Peyer's patch (tissue), 4 donors: ENCODE measurements at places on chromosomes 6 and 20. TPM values are rescaled to one million over a fixed set of nuclear protein-coding genes. Genes with fewer than 3 reads are reported as not detected.

Gene RIPOR2
- total RNA-seq: 3.7 TPM

Gene GRM4
- total RNA-seq: not detected

Gene DSTN
- 111 TPM for total RNA-seq

Gene FRK
- 24.6 TPM for total RNA-seq

Gene CAPN11
- 0.67 TPM for total RNA-seq

Gene TCF15
- not detected for total RNA-seq

Gene FRS3
- 6.3 TPM for total RNA-seq

Gene PRSS35
- not detected for total RNA-seq

Gene ANGPT4
- 0.27 TPM for total RNA-seq

GRCh38 chr6:22880686-22881433 is 311.5 kb downstream of the HDGFL1 start:
- DNase-seq: no peak

- DNase-seq: no peak
These were observed 389.3 kb downstream of the HDGFL1 start for GRCh38 chr6:22958677-22959076.

DNA sequence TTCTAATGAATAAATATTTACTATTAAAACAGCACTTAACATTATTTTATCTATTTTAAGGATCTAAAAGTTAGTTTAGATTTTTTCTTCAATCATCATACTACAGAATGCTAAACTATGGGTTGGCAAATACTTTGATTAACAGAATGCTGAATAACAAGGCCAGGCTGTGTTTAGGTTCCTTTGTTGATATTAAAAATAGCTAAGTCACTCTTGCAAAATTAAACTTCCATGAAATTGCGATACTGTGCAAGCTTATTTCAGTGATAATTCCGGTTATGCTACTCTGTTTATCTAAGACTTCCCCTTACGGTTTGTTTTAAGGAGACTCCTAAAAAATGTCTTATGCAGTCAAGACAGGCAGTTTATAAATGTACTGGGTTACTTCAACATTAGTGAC is 2.8 kb downstream of the RNF24 start:
- DNase-seq: no peak

GRCh38 chr6:146408583-146408982 is 135.1 kb upstream of the RAB32 start:
- no peak for DNase-seq

DNA sequence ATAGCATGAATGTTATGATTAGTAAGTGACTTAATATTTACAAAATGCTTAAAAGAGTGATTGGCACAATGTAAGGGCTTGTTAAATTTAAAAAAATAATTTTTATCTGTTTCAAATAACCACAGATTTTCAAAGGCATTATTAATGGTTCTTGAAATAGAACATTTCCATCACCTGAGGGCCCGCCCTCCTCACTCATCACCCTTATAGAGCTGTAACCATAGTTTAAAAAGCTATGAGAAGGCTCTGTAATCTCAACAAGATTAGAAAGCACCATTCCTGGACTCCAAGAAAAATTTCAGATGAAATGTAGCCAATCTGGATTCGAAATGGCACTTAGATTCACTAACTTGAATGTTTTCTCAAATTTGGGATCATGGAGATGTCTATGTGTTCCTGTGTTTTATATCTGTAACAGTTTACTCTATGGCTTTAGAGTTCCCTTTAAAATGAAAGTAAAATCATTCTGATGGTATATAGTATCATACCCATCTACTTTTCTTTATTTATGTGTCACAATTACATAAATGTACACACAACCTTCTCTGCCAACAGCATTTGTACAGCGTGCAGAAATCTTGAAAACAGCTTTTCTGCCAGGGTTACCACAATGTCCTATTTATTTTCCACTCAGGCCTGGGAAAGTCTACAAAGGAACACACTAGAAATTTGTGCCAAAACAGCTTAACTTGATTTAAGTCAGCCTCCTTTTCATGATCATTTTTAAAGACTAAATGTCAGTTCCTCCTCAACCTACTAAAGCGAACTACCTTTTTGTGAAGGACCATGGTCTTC is 207.7 kb downstream of the TBX18 start:
- DNase-seq: no peak

DNA sequence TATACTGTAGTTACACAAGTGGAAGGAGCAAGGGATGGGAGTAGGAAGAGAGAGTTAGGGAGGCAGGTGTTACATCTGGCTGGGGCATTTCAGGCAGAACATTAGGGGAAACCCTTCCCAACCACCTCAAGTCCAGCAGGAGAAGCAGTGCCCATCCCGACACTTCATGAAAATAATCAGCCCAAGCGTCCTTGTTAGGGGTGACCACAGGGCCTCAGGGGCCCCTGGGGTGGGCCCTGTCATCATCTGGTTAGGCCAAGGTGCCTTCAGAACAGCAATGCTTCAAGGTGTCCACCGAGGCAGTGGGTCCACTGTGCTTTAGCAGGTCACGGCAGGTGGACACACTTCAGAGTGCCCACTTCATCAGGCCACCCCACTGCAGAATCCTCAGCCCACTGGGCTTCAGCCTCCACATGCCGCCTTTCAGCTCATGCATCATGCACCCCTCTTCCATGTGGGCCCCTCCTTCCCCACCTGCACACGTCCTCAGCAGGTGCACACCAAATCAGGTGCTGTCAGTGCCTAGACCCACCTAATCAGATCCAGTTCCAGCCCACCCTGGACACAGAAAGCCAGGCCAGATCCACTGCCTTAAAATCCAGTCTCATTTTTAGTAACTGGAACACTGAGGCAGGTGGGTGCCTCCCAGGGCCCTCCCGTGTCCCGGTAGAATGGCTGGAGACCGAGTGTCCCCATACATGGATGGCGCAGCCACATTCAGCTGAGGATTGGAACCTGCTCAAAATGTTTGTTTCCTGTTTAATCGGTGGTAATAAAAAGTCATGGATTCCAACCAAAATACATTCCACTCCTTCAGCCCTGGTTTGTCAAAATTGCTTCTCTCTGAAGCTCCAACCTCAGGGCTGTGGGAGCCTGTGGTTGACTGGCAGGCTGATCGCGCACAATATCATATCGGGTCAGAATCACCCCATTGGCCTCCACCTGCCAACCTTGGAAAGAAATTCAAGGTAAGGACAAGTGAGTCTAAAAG is 99.5 kb downstream of the ANKRD60 start:
- DNase-seq: no peak

GRCh38 chr6:15244620-15245360 is 1.1 kb upstream of the JARID2 start:
- DNase-seq: peak; percentile 78

DNA sequence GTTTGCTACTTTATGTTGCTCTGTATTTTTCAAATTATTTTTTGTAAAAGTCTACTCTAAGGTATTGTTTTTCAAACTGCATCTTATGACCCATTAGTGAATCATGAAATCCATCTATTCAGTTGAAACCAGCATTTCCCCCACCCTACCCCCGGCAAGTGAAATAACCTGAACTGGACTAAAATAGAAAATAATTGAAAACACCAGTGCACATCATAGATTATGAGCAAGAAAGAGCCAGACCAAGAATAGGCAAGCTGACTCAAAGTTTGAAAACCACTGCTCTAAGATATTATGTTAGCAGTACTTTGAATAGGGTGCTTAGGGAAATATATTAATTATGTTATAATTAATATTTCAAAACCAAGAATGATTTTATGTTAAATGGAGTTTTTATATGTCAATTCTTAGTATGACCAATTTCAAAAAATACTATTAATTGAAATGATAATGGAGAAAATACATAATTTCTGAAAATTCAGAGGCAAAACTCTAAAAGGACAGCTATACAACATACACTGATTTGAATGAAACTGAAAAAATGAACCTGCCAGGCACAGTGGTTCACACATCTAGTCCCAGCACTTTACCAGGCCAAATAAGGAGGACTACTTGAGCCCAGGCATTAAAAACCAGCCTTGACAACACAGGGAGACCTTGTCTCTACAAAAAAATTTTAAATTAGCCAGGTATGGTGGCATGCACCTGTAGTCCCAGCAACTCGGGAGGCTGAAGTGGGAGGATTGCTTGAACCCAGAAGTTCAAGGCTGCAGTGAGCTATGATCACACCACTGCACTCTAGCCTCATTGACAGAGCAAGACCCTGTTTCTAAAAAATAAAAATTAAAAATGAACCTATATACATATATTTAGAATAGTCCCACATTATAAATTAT is 112.0 kb downstream of the CDK19 start:
- no peak for DNase-seq

DNA sequence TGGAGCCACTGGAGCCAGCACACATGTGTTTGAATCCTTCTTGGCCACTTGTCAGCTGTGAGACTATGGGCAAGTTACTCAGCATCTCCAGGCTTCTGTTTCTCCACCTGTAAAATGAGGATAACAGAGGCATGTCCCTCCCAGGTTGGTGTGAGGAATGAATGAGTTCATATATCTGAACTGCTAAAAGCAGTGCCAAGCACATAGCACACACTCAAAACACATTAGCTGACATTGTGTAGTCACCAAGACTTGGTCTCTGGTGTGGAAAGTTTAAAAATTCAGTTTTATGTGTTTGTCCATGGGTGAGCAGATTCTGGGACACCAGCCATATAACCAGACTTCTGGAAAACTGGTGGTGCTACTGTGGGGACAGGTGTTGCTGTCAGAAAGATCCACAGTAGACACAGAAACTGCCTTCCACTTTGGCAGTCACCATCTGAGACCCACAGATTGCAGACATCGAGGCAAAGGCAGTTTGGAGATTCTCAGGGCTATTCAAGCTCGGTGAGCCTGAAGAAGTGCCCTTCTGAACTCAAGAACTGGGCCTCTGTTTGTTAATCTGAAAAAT is 115.8 kb downstream of the MRPL14 start:
- no peak for DNase-seq

DNA sequence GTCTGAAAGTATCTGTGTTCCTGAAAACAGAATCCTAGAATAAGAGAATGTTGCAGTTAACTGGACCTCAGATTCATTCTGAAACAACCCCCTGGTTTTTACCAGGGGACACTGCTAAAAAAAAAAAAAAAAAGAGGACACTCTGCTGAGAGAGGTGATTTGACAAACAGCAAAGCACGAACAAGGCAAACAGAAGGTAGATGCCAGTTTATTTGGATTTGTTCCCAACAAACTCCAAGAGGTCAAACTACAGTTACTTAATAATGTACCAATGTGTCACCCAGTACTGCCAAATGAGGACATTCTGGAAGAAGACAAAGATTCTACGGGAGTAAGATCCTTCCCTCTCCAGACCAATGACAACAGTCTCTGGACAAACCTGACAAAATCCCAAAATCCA is 40.6 kb upstream of the SLC22A16 start:
- DNase-seq: no peak

DNA sequence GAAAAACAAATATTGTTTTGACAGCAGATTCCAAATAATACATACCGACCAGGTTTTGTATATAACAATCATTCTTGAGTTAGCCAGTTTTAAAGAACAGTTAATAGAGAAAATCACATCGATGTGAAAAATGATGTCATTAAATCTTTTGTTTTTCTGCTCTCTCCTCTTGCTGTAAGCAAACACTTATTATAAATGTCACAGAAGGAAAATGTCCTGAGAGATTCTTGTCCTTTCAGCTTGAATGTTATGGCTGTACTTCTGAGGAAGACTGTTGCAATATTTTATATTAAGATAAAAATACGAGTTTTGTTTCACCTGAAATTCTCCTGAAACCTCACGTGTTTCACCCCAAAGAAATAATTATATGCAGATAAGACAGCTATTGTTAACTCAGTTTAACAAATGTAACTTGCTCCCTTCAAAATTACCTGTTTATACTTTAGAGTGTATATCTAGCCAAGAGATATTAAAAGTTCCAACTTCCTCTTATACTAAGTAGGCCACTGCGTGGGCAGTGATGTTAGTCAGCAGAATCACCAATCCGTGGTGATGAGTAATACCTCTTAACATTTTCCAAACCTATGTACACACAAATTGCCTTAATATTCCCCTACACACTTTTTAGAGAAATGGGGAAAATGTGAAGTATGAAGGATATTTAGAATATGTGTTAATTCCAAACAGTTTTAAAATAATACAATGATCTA is 1111.4 kb upstream of the CITED2 start:
- no peak for DNase-seq

DNA sequence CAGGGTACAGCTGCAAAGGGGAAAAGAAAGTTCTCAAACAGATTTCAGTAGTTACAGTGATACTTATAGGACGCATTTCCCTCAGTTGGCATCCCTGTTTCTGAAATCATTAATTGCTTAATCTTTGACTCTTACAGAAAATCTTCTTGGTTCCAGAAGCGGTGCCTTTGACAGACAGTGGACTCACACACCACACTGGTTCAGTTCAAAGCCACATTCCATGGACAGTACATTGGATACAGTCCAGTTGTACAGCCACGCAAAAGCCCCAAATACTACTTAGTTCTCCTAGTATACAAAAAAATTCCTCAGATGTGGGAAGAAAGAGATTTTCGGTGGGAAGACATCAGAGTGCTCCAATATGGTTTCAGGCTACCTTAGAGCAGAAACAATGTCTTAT is 460.4 kb downstream of the PRKN start:
- DNase-seq: no peak

DNA sequence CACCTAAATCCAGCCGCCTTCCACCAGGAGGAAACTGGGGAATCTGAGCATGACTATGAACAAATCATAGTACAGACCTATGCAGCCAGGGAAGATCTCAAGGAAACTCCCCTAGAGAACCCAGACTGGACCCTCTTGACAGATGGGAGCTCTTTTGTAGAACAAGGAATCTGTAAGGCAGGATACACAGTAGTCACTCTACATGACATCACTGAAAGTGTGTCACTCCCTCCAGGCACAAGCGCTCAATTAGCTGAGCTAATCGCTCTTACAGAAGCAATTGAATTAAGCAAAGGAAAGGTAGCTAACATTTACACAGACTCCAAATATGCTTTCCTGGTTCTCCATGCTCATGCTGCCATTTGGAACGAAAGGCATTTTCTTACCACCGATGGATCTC is 36.8 kb downstream of the PLN start:
- DNase-seq: no peak

DNA sequence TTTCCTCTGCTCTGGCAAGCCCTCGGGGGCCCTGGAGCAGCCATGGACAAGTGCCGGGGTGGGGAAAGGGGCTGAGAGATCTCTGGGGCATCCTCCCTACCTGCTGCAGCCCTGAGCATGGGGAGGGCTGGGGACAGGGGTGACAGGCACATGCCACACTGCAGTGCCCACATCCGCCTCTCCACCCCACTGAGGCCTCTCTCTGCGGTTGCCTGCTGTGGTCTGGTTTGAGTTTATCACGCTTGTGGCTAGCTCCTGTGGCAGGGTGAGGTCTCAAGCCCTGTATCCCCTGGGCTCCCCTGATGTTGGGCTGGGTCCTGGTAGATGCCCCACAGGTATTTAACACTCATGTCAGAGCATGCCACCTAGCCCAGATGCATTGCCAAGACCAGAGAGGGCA is 52.9 kb upstream of the MLN start:
- no peak for DNase-seq
